ENCODE measurements at places on chromosomes 11 and 22.

DNA sequence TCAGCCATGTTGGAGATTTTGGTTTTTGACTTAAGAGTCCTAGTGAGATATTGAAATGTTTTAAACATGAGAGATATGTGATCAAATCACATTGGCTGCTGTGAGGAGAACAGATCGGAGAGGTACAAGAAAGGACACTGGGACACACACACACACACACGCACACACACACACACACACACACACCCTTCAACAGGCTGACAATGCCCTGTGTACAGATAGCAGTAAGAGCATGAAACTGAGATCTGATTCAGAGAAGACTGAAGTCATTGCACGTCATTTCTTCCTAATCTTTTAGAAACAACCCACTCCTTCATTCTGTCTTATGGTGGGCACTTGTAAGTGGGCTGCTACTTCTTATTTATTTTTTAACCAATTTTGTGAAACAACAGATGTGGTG is 200.5 kb upstream of the E2F8 start:
- DNase-seq = no peak

- no peak for DNase-seq
Measured at GRCh38 chr11:117929916-117930570, 841 bp upstream of the TMPRSS13 start.

- no peak for DNase-seq
Measured at GRCh38 chr11:1829039-1829820, 5.6 kb upstream of the SYT8 start.

DNA sequence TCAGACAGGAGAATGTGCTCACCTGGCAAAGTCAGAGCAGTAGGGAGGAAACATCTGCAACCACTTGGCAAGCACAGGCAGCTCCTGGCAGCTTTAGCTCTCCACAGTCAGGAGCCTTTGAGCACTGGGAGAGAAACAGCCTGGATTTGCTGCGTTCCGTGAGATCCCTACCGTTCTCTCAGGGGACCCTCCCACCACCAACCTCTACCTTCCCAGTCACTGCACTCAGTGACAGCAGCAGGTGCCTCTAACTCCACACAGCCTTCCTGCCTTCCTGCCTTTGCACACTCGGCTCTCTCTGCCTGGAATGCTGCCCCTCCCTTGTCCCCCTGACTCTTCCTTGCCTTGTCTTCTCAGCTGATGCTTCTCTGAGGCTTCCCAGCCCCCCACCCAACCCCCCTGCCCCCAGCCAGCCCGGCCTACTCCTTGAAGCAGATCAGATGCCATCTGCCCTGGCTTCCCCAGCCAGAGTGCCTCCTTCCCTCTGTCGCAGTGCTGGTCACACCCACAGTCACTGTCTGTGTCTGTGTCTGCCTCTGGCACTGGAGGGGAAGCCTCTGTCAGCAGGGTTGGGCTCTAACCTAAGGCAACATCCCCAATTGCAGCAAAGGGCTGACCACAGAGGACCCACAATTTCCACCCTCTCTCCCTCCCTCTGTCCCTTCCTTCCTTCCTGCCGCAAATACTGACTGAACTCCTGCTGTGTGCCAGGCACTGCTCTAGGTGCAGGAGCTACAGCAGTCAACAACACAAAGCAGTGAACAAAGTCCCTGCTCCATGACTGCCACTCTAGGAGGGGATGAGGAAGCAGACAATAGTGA is 14.9 kb upstream of the TSKU start:
- no peak for DNase-seq

- DNase-seq = no peak
Measured at GRCh38 chr11:32792111-32792947, 2.1 kb downstream of the CCDC73 start.

DNA sequence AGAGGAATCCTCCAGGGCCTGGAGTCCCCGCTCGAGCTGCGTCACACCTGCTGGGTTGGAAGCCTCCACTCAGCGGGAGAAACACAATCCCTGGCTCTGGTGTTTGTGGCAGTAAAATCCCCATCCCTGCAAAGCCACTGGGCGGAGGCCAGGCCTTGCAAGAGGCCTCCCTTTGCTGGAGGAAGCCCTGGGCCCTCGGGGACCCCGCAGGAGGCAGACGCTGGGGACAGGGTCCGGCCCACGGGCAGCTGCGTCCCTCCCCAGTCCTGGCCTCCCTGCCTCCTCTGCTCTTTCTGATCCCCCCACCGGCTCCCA is 194.7 kb downstream of the BRD1 start:
- DNase-seq = no peak

DNA sequence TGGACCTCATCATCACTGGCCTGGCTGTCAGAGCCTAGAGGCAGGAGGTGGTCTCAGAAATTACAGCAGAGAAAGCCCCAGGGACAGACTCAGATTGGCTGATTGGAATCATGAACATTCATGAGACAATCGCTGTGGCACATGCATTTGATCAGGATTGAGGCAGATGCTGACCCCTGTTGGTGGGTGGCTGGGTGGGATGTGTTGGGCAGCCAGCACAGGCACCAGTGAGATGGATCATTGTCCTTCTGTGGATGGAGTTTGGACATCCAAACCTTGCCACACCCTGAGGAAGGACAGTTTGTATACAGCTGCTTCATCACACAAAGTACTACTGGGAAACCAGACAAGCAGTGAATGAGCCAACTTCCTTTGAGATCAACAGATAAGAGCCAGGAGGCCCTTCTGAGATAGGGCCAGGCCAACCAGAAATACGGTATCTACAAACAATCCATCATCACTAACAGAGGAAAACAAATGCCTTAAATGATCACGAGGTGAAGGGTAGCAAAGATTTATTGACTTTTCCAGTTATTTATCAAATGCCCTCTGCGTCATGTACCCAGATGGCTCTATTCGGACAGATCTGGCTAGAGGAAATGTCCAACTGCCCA is 17.3 kb downstream of the COMMD9 start:
- DNase-seq = no peak

DNA sequence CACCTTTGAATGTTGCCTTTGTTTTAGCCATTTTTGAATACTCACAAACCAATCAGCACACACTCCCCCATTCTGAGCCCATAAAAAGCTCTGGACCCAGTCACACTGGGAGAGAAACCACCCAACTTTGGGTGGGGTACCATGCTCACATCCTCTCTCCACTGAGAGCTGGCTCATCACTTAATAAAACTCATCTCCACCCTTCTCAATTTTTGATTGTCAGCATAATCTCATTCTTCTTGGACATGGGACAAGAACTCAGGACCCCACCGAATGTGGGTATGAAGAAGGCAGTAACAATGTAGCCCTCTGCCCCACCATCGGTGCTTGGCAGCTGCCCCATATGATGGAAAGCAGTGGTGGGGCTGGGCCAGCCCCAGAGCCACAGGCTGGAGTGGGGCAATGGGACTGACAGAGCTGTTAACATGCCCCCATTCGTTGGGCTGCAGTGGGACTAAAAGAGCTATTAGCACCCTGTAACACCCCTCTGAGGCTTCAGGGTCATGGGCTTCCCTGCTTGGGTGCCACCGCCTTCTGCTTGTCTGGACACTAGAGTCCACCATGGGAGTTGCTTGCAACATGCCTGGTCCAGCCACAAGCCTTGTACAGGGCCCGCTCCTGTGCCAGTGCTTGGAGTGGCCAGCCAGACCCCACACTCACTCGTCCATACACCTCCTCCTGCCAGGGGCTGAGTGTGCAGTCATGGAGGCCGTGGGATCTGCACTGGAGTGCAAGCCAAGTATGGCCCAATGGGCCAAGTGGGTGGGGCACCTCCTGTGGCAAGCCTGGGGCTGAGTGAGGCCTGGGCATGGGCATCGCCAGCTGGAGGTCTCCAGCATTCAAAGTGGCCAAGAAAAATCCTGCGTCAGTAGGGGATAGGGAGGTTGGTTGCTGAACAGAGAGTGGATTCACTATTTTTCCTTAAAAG is 471.1 kb downstream of the TBC1D22A start:
- DNase-seq = no peak

DNA sequence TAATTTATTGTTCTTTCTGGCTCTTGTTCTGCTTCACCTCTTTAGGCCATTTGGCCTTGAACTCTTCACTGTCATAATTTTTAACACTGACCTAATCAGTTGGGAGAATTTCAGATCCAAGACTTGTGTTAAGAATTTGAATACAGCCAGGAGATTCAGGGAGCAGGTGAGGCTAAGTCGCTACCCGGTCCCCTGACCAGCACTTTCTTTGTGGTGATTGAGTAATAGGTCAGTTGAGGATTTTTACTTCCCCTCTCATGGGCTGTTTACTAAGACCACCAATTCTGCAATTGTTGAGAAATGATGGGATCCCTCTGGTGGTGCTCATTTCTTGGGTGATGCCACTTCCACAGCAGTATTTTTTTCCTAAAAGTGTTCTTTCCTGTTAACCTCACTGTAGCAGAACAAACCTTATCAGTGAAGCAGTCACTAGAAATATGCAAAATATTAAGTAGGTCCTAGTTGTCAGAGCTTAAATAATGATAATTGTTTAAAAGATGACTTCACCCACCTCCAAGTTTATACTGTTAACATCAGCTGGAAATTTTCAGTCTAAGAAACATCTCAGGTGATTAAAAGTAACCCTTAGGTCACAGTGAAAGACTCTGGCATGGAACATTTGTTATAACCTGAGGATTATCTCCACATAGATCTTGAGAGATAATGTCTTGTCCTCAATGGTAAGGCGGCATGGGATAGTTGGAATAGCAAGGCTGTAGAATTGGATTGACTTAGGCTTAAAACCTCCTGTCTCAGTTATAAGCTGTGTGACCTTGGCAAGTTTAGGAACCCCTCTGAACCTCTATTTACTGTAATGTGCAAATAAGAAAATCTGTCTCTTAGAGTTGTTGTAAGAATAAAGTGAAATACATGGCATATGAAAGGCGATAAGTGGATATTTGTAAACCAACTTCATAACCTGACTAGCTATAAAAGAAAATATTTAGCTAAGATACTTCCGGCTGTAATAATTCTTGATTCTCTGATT is 41.3 kb downstream of the POLD3 start:
- no peak for DNase-seq

DNA sequence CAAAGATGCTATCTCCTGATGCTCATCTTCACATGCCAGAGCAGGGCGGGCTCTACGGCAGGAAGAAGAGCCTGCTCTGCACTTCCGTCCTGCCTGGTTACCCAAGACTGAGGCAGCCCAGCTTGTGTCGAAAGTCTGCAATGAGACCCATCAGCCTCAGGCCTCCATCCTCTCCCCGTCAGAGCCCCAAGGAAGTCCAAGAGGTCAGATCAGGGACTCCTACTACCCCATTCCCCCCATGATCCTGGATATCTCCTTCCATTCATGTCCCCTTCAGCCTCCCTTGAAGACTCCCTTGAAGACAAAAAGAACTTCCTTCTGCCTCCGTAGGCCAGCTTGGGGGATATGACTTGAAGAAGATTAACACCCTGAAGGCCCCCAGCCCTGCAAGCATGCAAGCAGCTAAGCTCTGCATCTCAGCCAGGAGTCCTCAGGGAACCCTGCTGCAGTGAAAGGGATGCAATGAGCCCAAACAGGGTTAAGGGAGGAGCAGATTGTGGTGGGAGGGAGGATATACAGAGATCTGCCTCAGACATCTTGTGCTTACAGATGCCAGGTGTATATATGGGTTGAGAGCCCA is 85.6 kb downstream of the TRIM29 start:
- peak; percentile 9 for DNase-seq

DNA sequence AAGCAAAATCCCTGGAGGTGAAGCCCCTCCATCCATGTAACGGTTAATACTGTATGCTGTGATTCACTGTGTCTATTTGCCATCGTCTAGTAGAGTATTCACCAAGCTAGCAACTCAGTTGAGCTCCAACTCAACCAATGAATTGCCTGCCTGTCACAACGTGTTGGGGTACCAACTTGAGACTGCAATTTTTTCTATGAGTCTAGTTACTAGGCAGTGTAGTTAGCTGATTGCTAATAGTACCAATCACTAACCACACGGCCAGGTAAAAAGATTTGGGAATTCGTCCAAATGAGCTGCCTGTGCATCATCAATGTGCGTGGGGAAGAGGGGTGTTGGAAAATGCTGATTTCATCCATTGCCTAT is 1.0 kb upstream of the BTG4 start:
- DNase-seq = no peak

DNA sequence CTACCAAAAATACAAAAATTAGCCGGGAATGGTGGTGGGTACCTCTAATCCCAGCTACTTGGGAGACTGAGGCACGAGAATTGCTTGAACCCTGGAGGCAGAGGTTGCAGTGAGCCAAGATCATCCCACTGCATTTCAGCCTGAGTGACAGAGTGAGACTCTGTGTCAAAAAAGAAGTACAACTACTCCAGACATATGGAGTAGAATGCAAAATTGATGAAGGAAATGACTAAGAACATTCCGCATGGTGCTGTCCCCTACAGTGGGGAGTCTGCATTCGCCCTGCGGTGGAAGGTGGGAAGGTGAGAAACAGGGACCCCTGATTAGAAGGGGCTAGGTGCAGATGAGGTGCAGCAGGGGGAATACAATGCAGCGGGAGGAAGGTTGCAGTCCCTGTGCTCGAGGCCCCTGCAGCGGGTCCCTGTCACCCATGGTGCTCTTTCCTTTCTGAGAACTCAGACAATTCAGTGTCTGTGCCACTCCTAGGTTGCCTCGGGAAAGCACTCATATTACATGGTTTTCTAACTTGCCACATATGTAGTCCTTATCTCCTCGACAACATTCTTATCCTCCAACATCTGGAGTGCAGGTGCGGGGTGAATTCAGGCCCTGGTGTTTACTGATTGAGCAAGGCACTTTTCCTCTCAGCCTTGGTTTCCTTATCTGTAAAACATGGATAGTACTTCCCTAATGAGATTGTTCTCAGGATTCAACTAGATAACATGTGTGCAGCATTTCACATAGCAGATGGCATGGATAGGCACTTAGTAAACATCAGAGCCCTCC is 5.2 kb downstream of the POLD4 start:
- DNase-seq = no peak

DNA sequence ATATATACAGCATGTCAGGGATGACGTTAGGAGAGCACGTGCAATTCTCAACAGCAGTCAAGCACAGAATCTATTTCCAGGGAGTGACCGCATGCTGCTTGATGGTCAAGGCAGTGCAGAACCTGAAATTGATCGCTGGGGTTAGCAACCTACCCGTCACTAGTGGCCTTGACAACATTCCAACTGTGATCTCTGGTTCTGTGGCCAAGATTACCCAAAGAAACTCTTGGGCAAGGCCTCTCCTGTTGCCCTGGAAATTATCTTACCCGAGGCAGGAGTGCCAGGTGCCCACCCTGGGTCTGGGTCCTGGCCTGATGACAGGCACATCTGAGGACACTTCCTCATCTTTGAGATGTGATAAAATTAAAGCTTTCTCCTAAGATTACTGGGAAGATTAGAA is 2.2 kb downstream of the TM7SF2 start:
- no peak for DNase-seq

GRCh38 chr11:73317373-73317772 is 9.3 kb downstream of the ARHGEF17 start:
- no peak for DNase-seq

DNA sequence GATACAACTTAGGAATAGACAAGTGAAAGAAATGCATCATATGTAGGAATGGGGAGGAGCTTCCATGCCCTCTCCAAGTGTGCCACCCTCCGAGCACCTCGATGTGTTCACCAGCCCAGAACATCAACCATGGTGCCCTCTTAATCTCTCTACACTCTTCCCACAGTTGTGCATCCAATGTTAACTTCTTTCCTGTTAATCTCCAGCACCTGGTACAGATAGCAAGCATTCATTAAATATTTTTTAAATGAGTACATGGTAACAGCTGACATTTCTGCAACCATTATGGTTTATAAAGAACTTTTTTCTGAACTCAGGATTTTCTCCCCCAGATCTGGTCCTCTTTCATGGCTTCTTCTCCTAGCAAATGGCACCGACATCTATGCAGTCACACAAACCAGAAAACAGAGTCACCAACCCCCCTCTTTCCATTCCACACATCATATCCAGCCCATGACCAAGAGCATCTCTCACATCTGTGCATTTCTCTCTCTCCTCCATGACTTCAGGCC is 118.1 kb upstream of the CLPB start:
- DNase-seq = no peak

- no peak for DNase-seq
Measured at GRCh38 chr22:31960767-31961166, 16.4 kb downstream of the YWHAH start.

Data from H9 (cell line).